ENCODE measurements at places on chromosomes 11 and 22.

DNA sequence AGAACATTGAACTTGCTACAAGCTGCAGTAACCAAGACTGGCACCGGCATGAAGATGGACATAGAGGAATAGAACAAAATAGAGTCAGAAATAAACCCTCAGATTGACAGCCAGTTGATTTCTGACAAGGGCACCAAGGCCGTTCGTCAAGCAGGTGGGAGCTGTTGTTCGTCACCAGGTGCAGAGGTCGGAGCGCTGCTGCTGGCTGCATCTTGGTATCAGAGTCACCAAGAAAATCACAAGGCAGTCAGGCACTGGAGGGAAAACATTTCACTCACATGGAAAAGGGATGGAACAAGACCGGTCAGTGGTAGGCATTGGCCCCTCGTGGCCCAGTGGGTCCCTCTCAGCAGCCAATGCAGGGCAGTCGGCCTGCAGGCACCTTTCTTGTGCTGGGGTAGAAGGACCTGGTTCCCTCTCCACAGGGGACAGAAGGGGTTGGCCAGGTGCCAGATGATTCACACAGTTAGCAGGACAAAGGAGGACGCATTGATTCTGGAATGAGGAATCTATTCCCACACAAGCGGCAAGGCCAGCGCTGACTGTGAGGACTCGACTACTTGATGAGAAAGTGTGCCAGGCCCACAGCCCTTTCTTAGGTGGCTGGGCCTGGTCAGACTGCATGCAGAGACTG is 115.8 kb upstream of the FGF3 start:
- peak; percentile 72 for DNase-seq

DNA sequence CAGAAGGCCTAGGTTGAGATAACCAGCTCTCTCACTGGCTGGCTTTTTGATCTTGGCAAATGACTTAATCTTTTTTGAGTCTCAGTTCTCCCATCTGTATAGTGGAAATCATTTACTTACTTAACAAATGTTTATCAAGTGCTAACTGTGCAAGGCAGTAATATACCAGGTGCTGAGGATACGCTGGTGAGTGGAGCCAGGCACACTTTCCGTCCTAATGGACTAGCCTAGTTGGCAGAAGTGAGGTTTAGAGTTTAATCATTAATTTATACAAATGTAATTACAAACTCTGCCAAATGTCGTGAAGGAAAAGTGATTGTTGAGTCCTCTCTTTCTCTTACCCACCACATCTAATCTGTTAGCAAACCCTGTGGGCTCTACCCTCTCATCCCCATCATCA is 33.3 kb downstream of the EXT2 start:
- DNase-seq: no peak

DNA sequence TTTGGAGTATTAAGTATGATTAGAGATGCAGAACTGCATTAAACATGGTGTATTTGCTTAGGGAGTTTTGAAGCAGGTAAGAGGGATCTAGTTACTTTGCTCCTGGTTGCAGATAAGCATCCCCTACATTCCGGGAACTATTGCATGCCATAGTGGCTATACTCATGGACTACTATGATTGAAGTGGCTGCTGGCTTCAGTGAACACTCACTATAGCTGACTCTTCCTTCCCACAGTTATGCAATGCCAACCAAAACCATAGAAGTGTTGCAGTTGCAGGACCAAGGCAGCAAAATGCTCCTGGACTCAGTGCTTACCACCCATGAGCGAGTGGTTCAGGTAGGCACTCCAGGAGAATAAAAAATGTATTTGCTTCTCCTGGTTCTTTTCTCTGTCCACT is 17.0 kb downstream of the COA4 start:
- no peak for DNase-seq

- DNase-seq: no peak
These were observed 13.2 kb downstream of the EMID1 start for GRCh38 chr22:29218758-29219408.

DNA sequence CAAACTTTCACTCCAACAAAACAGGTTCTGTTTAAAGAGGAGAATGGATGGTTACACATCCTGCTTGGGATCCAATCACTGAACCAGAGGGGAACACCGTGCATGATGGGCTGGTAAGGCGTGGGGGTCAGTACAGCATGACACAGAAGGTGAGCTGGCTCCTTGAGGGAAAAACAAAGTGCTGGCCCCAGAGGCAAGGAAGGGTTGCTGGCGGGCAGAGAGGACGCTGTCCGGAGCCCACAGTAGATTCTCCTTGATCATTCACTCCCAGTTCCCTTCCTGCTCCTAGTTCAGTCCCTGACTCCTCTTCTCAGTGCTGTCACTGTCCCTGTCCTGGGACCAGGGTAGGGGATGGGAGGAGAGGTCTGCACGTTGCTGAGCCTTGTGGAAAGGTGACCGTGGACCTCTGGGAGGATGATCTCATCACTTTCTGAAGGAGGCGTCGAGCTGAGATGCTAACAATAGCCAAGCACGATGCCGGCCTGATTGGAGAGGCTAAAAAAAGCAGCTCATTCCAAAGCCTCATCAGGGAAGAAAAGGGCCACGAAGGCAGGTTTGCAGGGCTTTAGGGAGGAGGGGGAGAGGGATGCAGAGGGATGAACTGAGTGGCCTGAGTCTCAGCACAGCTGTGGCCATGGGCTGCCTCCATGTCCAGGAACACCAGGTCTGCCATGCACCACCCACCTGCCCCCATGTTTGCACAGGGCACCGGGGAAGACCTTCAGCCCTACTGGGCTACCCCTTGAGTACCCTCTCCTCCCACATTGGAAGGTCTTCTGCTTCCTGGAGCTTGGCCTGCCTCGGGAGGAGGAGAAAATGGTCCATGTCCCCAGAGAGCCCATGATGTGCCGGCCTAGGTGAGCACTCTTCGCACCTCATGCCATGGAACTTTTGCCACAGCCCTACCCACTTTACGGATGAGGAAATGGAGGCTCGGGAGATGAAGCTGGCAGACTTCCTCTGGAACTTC is 72.7 kb upstream of the RTL6 start:
- no peak for DNase-seq

GRCh38 chr22:37269936-37270678 is 12.2 kb upstream of the CYTH4 start:
- no peak for DNase-seq

DNA sequence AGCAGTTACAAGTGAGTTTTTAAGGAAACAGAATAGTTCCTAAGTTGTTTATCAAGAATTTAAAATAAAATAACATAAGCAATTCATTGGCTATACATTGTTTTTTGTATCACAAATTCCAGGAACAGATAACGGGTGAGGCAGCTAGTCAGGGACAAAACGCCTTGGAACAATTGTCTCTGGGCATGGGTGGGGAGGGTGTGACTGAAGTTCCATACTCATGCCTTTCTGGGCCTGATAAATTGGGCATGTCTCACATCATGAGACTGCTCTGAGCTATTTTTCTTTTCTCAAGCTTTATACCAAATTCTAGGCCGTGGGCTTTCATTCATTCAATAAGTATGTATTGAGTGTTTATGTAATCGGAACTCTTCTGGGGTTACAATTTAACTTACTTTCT is 21.6 kb downstream of the FOLR3 start:
- DNase-seq: no peak

- peak; percentile 79 for DNase-seq
These were observed 26.4 kb upstream of the PPFIA1 start for GRCh38 chr11:70243912-70244652.

- no peak for DNase-seq
These were observed 2.0 kb downstream of the SIPA1 start for GRCh38 chr11:65639623-65640482.

- DNase-seq: no peak
These were observed 21.6 kb upstream of the PHLDA2 start for GRCh38 chr11:2950825-2951224.

GRCh38 chr11:3816673-3817072 is 8.3 kb downstream of the PGAP2 start:
- no peak for DNase-seq

DNA sequence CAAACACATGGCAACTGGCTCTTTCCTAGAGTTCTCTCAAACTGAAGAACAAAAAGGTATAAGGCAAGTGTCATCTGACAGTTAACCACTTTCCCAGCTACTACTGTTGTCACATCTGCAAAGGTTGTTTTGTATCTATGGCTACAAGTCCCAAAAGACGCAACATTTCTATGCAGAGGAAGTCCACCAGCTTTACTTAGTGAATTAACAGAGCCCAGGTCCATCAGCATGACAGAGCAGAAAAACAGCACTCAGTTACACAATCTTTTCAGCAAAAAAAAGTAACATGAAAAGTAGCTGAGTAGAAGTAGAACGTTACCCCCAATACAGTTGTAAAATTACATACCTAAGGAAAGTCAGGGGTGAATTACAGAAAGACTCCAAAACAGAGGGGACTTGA is 12.1 kb downstream of the CPSF7 start:
- no peak for DNase-seq

DNA sequence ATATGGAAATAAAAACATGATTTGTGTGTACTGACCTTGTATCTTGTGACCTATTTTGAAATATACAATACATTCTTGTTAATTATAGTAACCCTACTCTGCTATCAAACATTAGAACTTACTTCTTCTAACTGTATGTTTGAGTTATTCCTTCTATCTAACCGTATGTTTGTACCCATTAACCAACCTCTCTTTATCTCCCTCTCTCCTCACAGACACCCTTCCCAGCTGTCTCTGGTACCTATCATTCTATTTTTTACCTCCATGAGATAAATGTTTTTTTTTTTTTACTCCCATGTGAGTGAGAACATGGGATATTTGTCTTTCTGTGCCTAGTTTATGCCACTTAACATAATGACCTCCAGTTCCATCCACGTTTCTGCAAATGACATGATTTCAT is 128.7 kb downstream of the DDX10 start:
- DNase-seq: no peak

DNA sequence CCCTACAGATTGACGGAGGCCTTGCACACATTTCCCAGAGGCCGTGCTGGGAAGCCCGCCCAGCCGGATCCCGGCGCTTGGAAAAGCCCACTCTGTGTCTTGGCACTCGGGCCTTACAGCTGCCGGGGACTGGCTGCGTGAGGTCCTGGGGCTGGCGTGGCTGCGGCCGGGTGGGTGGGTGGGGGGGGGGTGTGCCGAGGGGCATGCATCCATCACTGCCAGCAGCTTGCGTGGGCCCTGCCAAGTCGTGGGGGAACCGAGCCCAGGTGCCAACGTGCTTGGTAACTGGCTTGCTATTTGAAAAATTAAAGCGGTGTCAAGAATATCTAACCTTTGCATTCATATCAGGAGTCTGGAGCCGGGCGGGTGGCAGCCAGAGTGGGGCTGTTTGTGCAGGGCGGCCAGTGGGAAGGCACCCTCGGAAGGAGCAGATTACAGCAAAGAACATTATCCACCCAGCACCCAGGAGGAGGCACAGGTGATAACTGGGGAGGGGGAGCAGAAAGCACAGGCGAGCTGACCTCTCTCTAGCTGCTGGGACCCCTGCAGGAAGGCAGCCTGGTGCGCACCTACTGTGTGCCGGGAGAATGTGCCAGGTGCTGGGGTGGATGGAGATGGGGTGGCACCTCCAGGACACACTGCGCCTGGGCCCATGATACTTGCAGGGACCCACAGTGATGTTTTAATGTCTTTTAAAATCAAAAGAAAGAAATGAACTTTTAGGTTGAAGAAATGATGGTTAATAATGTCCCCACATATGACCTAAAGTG is 28.5 kb upstream of the SMIM38 start:
- no peak for DNase-seq

GRCh38 chr22:22454997-22455396 is 53.5 kb downstream of the ZNF280B start:
- DNase-seq: no peak

- DNase-seq: peak; percentile 85
These were observed 56.1 kb downstream of the AMBRA1 start for GRCh38 chr11:46537537-46538295.

DNA sequence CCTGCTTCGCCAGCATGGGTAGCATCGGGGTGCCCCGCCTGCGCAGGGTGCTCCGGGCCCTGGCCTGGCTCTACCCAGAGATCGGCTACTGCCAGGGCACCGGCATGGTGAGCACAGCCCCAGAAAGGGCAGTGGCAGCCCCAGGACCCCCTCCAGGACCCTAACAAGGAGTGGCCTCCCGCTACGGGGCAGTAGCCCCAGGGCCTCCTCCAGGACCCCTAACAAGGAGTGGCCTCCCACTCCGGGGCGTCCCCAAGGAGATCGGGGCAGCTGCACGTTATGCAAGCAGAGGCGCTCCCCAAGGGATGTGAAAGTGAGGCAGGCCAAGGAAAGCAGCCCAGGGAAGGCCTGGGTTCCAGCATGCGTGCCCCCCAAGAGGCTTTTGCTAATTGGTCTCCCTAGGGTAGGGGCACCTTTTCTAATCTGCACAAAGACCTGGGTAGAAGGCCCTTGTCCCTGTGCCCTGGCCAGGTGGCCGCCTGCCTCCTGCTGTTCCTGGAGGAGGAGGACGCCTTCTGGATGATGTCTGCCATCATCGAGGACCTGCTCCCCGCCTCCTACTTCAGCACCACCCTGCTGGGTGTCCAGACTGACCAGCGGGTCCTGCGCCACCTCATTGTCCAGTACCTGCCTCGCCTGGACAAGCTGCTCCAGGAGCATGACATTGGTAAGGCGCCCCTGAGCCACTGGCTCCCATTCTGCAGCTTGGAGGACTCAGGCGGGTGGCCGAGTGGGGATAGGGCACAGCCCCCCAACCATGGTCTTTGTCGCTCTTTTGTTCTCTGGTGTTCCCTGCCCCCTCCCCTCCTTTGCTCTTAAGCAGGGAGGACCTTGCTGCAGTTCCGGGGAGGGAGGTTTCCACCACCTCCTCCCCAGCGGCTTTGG is 35.0 kb downstream of the SGSM3 start:
- no peak for DNase-seq

DNA sequence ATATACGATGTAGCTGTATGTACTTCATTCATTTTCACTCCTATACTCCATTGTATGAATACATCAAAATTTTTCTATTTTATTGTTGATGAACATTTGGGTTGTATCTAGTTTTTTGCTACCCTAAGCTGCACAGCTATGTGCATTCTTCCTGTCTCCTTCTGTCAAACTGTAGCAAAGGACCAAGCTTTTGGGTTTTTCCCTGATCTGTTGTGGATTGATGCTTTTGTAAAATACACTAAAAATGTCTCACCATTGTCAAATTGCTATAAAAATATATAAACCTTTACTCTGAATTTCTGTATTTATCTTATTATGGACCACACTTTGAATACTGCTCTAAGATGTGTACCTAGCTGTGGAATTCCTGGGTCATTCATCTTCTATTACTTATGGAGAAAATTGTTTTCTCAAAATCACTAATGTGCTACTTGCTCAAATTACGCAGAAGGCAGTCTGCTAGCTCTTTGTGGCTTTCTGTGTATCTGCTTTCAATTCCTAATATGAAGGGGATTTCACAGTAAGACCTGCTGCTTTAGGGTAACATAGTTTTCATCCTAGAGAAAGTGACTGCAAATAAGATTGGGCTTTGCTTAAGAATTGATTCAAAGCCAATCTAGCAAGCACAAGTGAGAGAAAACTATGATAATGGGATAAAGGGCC is 123.4 kb downstream of the CYP2R1 start:
- no peak for DNase-seq

GRCh38 chr11:123308077-123308476 is 113.0 kb upstream of the CLMP start:
- DNase-seq: no peak

DNA sequence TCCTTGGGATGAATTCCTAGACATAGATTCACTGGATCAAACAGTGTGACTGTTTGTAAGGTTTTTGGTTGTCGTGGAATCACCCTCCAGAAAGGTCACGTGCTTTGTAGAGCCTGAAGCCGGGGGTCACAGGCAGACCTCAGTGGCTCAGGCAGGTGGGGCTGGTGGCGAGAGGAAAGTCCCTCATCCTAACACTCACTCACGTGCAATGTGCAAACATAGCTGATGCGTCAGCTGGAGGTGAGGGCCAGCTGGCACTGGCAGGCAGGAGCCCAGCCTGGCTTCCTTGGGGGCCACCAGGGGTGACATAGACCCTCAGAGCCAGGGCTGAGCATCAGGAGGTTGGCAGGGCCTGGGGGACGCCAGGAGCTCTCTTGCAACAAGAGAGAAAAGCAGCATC is 90.0 kb downstream of the ARHGAP8 start:
- no peak for DNase-seq

Data from A172 (cell line).